ENCODE measurements at places on chromosomes 13 and 19.
A peak's percentile ranks its signal among the peaks of the same experiment; 100 is the strongest.

GRCh38 chr19:5683177-5683886 lies 2.5 kb downstream of the HSD11B1L start:
- DNase-seq = no peak

DNA sequence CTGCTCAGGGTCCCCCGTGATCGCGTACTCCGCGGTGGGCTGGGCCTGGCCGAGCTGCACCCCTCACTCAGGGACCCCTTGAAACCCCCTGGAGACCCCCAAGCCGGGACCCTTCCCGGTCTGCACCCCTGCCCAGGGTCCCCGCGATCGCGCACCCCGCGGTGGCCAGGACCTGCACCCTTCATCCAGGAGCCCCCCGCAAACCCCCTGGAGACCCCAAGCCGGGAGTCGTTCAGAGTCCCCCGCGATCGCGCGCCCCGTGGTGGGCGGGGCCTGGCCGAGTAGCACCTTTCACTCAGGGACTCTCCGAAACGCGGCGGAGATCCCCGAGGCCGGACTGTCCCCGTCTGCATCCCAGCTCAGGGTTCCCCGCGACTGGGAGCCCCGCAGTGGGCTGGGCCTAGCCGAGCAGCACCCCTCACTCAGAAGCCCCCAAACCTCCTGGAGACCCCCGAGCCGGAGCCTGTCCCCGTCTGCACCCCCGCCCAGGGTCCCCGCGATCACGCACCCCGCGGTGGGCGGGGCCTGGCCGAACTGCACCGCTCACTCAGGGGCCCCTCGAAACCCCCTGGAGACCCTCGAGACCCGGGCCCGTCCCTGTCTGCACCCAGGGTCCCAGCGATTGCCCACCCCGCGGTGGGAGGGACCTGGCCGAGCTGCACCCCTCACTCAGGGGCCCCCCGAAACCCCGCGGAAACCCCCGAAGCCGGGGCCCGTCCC lies 748 bp downstream of the LMNB2 start:
- peak; percentile 52 for DNase-seq

GRCh38 chr13:50382511-50382910 lies 367.3 kb downstream of the KCNRG start:
- DNase-seq = no peak

DNA sequence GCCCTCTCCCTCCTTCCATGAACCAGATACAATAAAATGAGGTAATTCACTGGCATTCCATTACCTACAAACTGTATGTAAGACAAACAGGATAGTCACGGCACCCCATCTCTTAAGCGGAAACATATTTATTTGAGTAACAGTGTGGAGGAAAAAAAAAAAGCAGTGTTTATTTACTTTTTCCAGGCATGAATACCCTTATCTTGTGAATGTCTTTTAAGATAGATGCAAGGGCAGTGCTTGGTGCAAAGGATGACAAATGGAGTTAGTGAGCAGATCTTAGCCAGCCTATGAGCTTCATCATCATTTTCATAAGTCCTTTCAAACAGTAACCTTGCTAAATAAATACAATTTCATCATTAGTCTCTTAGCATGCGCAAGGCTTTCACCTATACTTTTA lies 1661.8 kb upstream of the SPRY2 start:
- DNase-seq = no peak

DNA sequence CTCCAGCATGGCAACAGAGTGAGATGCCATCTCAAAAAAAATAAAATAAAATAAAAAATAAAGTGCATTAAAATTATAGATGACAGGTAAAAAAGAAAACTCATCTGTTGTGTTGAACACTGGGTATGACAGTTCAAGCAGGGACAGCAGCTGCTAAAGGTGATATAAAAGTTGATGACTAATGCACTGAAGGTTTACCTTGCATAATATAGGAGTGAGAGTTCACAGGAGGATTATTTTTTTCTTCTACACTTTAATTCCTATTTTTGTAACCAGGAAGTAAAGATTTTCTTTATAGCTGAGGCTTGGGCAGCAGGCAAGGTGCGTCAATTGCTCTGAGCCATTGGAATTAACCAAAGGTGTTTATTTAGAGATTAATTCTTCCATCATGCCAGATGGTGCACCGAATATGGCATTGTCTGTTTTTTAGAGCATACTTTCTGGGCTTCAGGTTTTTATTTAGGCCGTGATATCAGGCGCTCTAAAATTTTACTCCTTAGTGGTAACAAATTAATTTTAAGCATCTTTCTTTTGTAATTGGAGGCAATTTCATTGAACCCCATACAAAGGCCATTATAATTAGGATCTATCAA lies 337.0 kb upstream of the SLC10A2 start:
- DNase-seq = no peak

DNA sequence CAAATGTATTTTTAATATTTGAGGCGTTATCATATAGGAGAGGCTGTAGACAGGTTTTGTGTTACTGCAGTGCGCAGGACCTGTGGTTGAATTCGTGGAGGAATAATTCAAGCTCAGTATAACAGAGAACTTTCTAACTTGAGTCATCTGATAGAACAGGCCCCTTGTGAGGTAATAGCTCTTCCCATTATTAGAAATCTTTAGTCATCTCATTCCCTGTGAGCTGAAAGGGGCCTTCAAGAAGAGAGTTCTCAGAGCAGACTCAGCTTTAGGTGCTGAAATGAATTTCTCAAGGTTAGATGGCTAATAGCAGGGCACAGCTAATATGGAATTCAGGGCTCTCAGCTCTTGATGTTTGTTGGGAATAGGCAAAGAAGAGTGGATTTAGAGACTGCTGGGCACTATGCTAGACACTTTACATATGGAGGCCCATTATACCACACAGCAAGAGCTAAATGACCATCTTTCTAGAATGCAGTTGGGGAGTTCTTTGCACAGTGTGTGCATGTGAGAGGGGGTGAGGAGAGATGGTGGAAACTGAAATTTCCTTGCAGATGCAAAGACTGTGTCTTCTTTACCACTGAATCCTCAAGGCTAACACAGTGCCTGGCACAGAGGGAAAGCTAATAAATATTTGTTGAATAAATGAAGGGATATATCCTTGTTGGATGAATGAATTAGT lies 89.5 kb downstream of the DGKH start:
- no peak for DNase-seq

- no peak for DNase-seq
Observed at GRCh38 chr13:44318161-44318560, 55.5 kb upstream of the SERP2 start.

GRCh38 chr13:91546900-91547299 lies 148.5 kb downstream of the GPC5 start:
- no peak for DNase-seq

DNA sequence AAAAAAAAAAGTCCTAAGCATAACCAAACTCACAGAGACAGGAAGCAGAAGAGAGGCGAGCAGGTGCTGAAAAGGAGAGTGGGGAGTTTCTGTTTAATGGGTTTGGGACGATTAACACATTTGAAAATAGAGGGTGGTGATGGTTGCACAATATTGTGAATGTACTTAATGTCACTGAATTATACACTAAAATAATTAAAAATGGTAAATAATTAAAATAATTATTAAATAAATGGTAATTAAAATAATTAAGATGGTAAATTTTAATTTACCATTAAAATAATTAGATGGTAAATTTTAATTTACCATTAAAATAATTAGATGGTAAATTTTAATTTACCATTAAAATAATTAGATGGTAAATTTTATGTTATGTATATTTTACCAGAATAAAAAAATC lies 74.8 kb upstream of the XPO4 start:
- no peak for DNase-seq

GRCh38 chr13:23790577-23791170 lies 98.5 kb downstream of the MIPEP start:
- DNase-seq = no peak

- no peak for DNase-seq
Observed at GRCh38 chr13:91302111-91302510, 45.4 kb upstream of the MIR17HG start.

- no peak for DNase-seq
Observed at GRCh38 chr13:113061796-113062425, 43.7 kb upstream of the F7 start.

- DNase-seq = no peak
Observed at GRCh38 chr19:45883881-45884681, 1.9 kb downstream of the IRF2BP1 start.

DNA sequence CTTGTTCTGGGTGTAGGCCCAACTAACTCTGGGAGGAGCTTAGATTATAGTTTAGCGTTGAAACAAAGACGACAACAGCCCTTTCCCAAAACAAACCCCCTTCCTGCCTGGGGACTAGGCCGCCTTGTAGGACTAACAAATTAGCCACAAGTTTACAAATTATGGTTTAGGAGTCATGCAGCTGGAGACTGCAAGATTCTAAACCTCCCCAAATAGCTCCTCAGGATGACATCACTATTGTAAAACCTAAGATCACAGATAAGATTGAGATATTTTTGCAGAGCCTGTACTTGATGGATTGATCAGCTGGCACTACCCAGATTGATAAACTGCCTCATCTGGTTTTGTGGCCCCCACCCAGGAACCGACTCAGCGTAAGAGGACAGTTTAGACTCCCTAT lies 2.3 kb upstream of the SLC25A15 start:
- no peak for DNase-seq

DNA sequence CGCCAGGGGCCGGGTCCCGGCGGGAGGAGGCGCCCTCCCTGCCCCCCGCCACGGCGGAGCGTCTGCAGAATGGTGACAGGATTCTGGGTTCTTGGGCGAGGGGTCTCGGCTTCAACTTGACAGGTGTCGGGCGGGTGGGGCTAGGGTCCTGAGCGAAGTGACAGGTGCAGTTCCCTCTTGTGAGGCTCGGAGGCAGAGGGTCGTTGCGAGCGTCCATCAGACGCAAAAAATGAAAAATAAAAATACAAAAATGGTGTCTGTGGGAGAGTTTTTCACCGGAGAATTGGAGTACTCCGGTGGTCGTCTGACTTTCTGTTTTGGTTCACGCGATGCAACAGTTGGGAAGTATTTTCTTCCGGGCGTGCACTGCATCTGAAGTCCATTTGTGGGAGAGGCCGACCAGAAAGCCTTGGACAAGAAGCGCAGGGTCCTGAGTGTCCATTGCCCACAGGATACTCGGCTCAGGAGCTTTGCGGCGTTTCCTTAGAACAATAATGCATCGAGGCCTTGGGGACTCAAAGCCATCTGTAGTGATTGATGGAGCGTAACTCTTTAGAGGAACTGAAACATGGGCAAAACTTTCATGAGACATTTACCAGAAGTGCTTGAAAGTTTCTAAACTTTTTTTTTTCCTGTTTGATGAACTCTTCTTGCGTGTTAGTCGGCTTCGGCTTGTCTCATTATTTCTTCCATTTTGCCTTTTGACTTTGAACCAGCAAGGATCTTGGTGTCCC lies 759 bp downstream of the RB1 start:
- peak; percentile 45 for DNase-seq

GRCh38 chr13:92896842-92897241 lies 329.8 kb upstream of the GPC6 start:
- DNase-seq = no peak

- DNase-seq = no peak
Observed at GRCh38 chr13:47929156-47929555, 71.9 kb downstream of the SUCLA2 start.

DNA sequence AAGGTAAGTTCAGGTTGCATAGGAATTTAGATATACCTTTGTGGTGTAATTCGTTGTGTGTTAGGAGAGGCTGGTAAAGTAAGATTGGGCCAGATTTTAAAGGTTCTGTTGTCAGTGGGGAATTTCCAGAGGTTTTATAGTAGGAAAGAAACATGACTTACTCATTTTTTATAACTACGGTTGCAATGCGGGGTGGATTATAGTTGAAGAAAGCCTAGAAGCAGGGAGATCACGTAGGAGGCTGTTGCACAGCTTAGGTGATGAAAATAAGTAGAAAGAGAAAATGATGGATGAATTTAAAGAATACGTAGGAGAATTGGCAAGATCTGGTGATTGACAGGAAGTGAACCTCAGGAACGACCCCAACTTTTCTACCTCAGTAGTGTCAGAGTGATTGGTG lies 61.1 kb downstream of the PIBF1 start:
- no peak for DNase-seq

DNA sequence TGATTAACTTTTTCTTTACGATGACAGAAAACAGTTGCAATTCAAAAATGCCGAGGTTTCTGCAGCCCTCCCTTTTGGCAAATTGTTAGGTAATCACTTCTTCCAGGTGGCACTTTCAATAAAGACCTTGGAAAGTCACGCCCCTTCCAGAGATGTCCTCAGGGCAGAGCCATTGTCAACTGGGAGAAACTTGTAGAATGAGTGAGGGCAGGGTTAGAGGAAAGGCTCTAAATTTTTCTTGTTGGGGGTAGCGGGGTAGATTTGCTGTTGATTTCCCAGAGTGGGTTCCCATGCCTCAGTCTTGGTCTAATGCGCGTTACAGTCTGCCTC lies 421.1 kb downstream of the FGF9 start:
- DNase-seq = no peak

GRCh38 chr19:40054632-40055031 lies 1.4 kb downstream of the ZNF780B start:
- no peak for DNase-seq

All from activated T-cell treated with anti-CD3 and anti-CD28 coated beads, Interleukin-2, amount 50 U/mL, for 1 hour (primary cell).